CD4-positive, alpha-beta T cell treated with Interferon gamma for 1 hour (primary cell): ENCODE measurements at places on chromosomes 7 and 10.
A peak's percentile ranks its signal among the peaks of the same experiment; 100 is the strongest.

- DNase-seq = no peak
These were observed 288.2 kb downstream of the ADK start for GRCh38 chr10:74439213-74439612.

DNA sequence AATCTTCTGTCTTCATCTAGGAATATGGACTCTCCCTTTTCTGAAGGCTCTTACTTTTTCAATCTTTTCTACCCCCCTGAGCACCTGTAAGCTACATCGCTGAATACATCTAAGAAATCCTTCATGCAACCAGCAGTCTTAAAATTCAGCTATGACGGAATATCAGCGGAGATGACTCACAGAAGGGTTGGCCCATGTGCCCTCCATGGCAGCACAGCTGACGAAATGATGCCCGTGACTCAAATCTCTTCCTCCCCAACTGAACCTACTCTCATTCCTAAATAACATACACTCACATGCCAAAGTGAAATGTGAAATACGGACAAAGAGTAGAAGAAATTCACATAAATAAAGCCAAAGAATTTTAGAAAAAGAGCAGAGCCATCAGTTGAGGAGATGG lies 30.3 kb upstream of the NCAPG2 start:
- no peak for DNase-seq

GRCh38 chr10:22218448-22218847 lies 633 bp upstream of the EBLN1 start:
- DNase-seq = no peak

- no peak for DNase-seq
These were observed 41.8 kb upstream of the ELN start for GRCh38 chr7:73986158-73986631.

DNA sequence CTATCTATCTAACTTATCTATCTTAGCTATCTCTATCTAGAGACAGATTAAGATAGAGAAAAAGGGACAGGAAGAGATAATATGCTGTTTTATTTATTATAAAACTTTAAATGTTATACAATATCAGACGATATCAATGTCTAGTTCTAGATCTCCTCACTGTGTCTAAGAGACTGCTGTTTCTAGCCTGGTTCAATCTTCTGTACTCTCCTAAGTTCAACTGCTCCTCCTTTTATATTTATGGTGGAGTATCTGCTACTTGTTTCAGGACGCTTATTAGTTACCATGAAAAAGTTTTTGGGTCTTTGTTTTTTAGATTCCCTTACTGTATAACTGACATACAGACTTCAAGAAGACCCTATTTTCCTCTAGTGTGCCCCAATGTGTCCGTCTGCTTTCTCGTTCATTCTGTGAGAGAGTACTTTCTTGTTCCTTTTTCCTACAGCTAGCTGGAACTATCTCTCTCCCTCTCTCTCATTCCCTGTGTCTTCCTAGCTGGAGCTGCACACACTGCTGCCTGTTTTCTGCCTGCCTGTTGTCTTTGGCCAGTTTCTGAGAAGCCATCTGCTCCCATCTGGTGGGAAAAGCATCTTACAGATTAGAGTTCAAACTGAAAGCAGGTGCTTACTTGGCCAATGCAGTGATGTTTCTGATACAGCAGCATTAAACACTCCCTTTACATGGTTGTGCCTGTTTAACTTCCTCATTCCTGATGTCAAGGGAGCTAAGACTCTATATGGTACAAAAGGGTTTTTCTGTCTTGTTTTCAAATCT lies 49.4 kb upstream of the ARL4A start:
- DNase-seq = no peak

GRCh38 chr10:100518761-100519241 lies 860 bp downstream of the SEC31B start:
- DNase-seq = peak; percentile 36

GRCh38 chr7:102046373-102047117 lies 229.1 kb downstream of the CUX1 start:
- no peak for DNase-seq

GRCh38 chr7:107538001-107538400 lies 25.7 kb downstream of the COG5 start:
- no peak for DNase-seq

- no peak for DNase-seq
These were observed 36.6 kb upstream of the ATP6V0A4 start for GRCh38 chr7:138834583-138834982.

DNA sequence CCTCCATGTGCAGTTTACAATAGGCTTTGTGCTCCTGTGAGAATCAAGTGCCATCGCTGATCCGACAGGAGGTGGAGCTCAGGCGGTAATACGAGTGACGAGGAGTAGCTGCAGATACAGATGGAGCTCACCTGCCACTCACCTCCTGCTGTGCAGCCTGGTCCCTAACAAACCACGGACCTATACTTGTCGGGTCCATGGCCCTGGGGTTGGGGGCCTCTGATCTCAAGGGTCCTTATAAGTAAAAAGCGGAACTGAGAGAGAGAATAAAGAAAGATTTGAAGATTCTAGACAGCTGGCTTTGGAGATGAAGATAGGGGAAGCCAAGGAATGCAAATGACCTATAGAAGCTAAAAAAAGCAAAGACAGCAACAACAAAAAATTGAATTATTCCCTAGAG lies 130.6 kb downstream of the PLXDC2 start:
- DNase-seq = no peak

- no peak for DNase-seq
These were observed 8.3 kb upstream of the KAZALD1 start for GRCh38 chr10:101053516-101053915.

DNA sequence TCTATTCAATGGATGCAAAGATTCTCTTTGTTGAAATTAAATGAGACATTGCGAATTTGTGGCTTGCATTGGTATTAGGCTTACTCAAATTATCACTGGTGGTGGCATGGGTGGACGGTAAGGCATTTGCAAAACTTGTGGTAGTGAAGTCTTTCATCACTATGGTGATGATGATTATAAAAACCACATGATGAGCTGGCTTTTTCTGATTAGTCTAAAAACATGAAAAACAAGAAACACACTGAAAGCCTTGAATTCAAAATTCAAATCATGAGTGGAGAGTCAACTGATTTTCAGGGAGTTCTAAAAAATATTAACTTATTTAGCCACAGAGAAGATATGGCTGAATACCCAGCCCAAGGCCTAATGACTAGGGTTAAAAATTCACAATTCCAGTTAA lies 99.8 kb upstream of the HGF start:
- DNase-seq = no peak

- no peak for DNase-seq
These were observed 12.8 kb downstream of the LBX1 start for GRCh38 chr10:101216207-101217043.

- no peak for DNase-seq
These were observed 59.0 kb downstream of the MTPN start for GRCh38 chr7:135918134-135918533.

DNA sequence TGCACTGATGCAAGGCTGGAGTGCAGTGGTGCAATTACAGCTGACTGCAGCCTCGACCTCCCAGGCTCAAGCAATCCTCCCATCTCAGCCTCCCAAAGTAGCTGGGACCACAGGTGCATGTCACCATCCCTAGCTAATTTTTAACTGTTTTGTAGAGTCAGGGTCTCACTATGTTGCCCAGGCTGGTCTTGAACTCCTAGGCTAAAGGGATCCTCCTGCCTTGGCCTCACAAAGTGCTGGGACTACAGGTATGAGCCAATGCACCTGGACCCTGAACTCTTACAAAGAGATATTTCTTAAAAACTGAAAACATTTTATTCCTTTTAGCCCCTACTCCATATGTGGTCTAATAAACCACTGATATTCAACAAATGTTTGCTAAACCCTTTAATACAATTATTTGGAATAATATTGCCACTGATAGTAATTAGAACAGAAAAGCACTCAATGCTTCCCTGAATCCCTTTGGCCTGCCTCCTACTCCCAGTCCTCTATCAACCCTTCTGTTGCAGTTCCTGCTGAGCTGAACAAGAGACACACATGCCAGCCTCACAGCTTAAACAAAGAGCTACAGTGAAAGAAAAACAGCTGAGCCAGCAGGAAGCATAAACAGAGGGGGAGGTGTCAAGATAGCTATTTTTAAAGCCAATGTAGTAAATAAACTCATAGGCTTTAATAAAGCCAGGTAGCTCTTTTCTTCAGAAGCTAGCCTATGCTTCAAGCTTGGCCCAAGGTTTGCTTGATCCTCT lies 7.0 kb upstream of the GNAI1 start:
- DNase-seq = no peak

DNA sequence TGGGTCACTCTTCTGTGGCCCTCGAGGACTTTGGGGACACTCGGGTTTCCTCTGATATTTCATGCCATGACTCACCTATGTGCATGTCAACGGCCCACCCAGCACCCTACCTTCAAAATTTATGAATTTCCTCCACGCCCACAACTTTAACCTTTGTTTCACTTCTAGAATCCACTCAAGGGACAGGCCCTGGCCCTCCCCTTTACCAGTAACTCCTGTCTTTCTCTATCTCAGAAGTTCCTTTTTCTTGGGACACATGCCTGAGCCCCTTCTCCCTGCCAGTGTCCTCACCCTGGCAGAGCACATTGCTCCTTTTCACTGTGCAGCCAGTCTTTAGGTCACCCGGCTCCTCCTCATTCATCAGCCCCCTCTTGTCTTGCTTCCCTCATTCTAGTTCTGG lies 282.5 kb upstream of the KLF6 start:
- DNase-seq = peak; percentile 14

DNA sequence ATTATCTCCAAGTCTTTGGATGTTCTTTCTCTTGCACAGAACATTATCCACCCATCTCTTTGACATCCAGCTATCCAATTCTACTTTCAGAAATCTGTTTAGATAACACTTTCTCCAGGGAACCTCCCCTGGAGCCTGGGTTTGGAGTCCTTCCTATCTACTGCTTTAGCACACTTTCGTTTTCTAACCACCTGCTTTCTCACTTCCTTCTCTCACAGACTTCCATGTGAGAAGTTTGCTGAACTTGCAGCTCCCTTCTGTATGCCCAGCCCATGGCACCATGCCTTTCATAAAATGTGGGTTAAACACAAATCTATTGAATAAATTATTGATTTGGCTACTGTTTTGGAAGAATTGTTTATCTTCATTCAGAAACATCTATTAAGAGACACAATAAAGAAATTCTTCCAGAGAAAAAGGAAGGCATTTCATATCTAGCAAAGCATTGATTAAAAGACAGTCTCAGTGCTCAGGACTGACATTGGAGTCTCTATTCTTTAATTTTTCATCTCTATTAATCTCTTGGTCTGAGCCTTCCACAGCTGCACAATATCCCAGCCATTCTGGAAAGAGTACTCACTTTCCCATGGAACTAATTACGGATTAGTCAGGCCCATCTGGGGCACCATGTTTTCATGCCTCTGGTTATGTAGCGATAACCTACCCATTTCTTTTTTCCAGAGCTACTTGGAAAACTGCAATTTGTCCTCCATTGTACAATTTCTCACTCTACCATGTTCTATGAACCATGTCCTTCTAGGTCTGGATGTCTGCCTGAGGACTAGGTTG lies 1077.3 kb downstream of the SORCS3 start:
- DNase-seq = no peak

DNA sequence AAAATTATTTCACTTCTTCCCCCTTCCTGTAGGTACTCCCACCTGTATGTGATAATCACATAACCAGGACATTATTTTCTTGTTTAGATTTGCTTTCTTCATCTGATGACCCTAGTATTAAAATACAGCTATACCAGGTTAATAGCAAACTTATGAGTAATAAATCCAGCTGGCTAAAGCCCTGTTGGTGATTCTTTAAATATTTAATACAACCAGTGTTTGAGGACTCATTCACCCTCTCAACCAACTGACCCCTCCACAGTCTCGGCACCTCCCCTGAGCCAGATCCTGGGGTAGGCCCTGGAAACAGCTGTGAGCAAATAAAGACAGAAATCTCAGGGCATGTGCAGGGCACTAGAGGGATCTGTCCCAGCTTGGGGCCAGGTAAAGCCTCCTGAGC lies 58.5 kb downstream of the BLNK start:
- no peak for DNase-seq

GRCh38 chr7:3082831-3083230 lies 39.2 kb upstream of the CARD11 start:
- no peak for DNase-seq

- DNase-seq = no peak
These were observed 4.9 kb downstream of the ACADSB start for GRCh38 chr10:123013456-123014419.

- no peak for DNase-seq
These were observed 70.8 kb downstream of the CHN2 start for GRCh38 chr7:29265208-29265923.

DNA sequence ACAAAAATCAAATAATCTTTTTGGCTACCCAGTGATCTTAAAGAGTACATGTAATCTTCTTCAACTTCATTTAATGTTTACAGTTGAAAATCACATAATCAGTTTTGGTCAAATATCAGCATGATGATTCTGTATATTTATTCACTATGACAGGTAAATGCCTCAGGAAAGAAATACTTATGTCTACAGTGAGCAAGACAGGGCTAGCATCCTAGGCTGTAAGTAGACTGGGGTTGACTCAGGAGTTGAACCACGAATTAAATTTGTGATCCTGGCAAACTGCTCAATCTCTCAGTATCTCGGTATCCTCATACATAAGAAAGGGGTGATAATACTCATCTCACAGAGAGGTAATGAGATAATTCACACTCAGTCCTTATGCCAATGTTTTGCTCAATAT lies 71.8 kb downstream of the SEMA3D start:
- no peak for DNase-seq

DNA sequence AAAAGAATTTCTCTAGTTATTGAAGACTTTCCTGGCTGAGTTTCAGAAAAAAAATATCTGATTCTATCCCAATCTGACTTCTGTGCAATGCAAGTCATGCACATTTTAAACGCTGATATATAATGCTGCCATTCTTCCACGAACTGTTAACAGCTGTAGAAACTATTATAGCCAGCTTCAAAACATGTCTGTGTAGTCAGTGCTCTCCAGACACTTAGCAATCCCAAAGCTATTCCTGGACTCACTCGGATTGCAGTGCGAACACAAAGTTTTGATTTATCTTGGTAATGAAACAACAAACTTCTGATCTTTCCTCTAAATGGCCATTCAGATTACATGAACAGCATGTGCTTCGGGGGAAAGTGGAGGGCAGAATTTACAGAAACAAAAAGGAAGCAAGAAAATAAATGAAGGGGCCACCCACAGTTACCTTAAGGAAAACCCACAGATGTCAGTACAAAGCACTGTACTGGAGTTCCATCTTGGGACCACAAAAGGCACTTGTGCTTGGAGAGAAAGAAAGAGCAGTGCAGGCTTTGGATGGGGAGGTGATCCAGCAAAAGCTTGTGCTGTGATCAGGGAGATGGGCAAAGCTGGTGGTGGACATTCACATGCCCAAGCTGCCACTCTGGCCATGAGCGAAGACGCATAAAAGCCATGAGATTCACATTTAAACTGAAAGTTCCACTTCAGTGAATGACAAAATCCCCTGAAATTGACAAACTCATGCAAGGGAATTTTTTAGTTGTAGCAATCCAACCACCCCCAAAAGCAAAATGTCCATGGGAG lies 32.1 kb upstream of the ADO start:
- DNase-seq = no peak

- DNase-seq = no peak
These were observed at the start of gene GNG11 for GRCh38 chr7:93921607-93922566. GNG11 (plus strand) TSS chr7:93921735; CDS start chr7:93922138, 403 bp downstream.

GRCh38 chr10:5297466-5297865 lies 67.3 kb upstream of the UCN3 start:
- peak; percentile 61 for DNase-seq
